Activated CD4-positive, alpha-beta T cell treated with anti-CD3 and anti-CD28 coated beads, Interleukin-2, Interleukin-6, amounts not matched to agents 100 ng/mL and 50 ng/mL, durations not matched to agents 16 hours and 8 hours (primary cell): ENCODE measurements at places on chromosomes 16 and 17.

GRCh38 chr17:68289473-68289872, 1.5 kb downstream of the SLC16A6 start:
- no peak for DNase-seq

- DNase-seq, result no peak
These were observed 921 bp upstream of the CDR2 start for GRCh38 chr16:22375117-22375962.

DNA sequence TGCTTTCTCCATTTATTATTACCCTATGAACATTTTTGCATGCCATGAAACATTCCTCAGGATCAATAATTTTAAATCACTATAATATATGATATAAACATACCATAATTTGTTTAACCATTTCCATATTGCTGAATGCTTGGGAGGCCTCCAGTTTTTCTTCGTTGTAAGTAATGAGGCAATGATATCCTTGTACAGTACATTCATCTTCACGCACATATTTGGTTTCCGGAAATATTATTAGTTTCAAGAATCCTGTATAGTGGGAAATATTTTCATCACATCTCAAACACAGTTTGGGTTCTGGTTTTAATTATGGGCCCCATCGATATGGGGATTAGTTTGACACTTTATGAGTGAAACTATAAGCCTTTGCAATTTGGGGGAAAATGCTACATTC, 135.4 kb downstream of the HS3ST3B1 start:
- DNase-seq, result no peak

- DNase-seq, result no peak
These were observed 224.2 kb upstream of the IRX3 start for GRCh38 chr16:54510685-54511221.
